ENCODE measurements at places on chromosomes 4 and X.

DNA sequence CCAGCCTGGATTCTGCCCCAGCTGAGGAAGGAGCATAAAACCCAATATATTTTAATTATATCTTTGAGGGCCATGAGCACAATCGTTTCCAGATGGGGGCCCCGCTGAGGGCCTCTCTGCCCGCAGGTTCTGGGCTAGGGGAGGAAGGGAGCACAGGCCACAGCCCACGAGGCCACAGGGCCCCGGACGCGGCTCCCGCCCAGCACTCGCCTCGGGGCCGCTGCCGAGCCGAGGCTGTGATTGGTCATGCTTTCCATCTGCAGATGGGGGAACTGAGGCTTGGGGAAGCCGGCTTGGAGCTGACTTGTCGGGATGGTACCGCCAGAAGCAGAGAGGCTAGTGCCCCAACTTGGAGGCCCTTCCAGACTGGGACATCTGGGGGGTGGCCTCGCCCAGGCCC lies 34.0 kb downstream of the TACC3 start:
- DNase-seq = no peak

GRCh38 chrX:153974726-153975286 lies 2.3 kb downstream of the TMEM187 start:
- no peak for DNase-seq

DNA sequence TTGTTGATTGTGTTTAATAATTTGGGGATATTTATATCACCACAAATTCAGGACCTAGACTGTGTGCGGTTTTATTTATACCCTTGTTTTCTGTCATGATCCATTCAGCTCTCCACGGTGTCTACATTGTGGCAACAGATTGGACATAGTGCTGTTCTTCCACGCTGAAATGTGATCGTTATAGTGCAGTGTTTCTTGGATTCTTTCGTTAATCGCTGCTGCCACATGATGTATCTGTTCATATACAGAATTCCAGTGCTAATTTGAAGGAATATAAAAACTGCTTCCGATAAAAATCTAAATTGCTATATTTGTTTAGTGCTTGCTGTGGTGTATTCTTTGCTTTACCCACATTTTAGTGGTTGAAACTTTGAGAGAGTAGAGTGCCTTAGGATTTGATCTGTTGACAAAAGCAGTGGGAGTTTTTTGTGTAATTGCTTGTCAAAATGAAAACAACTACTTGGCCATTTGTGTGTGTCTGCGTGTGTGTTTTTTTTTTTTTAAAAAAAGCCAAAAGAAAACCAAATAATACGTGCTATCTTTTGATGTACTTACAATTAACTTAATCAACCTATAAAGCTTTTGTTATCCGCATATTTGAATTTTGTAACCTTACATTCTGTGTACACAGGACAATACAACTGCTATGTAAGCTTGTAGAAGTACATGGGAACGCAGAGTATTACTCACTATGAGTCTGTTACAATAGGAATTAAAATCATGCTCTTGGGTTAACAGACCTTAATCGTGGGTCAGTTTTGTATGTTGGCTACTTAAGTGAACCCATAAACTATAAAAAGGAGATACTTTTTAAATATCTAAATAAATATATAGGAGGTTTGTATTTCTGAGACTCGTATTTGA lies 353.3 kb downstream of the ARHGAP24 start:
- DNase-seq = no peak

- no peak for DNase-seq
These were observed 1.2 kb upstream of the N4BP2 start for GRCh38 chr4:40055511-40055862.

DNA sequence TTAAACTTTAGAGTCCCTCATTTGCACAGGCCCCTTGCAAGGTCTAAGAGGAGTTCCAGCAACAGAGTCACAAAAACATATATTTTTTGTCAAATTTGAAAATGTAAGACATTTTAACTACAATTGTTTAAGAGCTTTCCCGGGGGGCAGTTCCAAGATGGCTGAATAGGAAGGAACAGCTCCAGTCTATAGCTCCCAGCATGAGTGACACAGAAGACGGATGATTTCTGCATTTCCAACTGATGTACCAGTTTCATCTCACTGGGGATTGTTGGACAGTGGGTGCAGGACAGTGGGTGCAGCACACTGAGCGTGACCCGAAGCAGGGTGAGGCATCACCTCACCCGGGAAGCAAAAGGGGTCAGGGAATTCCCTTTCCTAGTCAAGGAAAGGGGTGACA lies 71.4 kb upstream of the NMU start:
- no peak for DNase-seq

DNA sequence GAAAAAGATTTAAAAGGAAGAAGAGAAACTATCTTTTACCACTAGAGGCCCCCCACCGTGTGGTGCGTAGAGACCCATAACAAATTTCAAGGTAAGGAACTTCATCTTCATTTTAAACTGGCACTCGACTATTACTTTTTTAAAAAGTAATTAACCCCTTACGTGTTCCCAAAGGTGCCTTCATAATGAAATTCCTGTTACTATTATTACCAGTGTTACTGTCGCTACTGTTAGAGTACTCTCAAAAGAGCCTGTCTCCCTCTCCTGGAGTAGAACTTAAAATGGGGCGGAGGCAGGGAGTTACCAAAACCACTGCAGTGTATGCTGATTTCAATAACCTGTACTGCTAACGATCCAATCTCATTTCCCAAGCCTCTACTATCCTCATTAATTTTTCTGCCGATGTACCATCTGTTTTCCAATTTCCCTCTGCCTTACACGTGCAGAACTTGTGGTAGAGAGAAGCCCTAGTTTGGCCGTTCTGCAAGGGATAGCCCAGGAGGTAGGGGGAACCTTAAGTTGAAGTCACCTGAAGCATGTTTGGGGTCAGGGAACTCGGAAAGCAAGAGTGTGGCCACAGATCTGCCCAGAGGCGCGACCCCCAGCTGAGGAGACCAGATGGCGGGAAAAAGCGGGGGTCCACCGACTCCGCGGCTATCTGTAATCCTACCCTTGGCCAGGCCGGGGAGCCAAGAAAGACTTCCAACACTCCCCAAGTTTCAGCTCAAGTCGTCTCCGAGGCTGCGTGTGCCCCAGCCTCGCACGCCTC lies 720 bp upstream of the STK26 start:
- DNase-seq = no peak

GRCh38 chrX:40100537-40101429 lies 3.0 kb upstream of the BCOR start:
- DNase-seq = no peak

DNA sequence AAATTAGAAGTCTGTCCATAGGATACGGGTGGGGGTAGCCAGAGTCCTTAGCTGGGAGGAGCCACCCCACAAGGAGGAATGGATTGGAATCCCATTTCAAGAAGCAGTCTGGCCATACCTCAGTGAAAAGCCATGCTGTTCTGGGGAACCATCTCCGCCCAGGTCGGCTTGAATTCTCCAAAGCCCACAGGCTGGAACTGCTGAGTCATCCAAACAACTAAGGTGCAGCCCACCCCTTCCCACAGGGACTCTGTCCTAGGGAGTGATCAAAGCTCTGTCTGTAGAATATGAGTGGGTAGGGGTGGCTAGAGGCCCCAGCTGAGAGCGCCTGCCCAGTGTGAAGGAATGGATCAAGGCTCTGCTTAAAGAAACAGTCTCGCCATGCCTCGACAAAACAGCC lies 38.8 kb downstream of the ZXDA start:
- DNase-seq = no peak

DNA sequence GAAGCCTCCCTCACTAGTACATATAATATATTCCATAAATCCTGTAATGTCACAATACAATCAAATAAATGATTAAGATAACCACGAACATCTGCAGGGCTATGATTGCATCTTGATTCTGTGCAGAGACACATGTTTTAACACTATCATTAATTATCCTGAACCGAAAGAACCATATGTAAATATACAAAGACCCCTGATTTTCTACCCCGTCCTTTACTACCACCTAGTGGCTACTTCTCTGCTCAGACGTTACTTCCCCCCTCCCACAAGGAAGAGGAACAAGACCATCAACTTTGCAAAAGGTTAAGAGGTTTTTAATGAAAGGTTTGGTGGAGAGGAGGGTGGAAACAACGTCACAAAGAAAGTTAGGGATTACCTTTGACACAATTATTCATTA lies 134.0 kb downstream of the COL4A6 start:
- DNase-seq = no peak

- peak; percentile 69 for DNase-seq
These were observed 44.5 kb downstream of the FGFRL1 start for GRCh38 chr4:1055721-1056590.

DNA sequence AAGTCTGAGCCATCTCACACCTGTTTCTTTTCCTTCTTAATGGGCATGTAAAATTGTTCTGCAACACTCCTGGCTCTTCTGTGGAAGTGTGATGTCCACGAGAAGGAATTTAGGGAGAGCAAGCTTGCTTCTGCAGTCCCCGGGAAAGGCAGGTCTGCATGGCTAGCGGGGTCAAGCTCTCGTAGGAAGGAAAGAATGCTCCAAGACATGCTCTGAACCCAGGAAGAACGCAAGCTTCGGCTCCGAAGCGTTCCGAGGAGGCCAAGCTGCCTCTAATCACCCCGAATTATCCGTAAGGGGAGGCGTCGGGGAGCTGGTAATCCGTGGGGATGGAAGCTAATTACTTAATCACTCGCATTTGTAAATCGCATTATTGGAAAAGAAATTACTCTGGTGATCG lies 177.7 kb downstream of the CRLF2 start:
- DNase-seq = no peak

- no peak for DNase-seq
These were observed 63.3 kb downstream of the AFAP1 start for GRCh38 chr4:7876201-7876875.

DNA sequence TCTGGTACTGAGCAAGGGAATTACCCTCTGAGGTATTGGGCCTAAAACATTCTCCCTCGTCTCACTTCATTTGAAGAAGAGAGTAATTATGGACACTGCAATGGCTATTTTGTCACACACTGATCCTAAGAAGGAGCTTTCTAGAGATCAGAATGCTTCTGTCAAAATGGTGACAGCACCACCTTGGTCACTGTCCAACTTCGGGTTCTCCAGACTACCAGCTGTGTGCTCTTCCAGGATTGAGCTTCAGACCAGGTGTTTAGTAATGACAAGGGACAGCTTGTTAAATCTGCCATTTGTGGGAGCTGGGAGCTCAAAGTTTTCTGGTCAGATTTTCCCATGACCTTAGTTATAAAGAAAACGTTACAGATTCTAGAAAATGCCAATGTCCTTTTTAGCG lies 105.4 kb downstream of the POLA1 start:
- DNase-seq = no peak

- DNase-seq = no peak
These were observed 122.4 kb downstream of the RASL11B start for GRCh38 chr4:52984462-52984881.

DNA sequence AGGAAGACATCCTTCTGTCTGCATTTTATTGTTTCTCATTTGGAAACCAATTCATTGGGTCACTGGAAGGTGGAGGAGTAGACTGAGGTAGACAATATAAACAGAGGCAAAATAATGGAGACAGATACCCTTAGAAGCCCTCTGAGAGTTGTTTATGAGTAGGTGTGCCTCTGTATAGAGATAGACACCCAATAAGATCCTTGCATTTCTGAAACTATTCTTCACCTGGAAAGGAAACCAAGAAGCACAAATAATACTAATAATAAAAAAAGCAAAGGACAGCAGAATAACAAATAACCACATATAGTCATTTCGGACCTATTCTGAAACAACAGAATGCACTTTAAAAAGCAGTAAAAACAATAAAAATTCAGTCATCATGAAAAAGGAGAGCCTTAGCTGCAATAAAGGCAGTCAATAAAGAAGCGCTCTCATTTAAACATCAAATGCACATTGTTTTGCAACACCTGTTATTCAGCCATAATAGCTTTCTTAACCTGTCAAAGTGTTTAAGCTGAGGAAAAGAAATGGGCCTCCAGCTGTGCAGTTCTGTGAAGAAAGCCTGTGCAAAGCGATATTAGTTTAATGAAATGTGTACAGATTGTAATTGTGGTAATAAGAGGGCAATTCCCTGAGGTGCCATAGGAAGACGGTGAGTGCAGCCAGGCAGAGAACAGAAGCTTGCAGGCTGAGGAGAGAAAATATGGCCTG lies 904.2 kb downstream of the STPG2 start:
- DNase-seq = no peak

DNA sequence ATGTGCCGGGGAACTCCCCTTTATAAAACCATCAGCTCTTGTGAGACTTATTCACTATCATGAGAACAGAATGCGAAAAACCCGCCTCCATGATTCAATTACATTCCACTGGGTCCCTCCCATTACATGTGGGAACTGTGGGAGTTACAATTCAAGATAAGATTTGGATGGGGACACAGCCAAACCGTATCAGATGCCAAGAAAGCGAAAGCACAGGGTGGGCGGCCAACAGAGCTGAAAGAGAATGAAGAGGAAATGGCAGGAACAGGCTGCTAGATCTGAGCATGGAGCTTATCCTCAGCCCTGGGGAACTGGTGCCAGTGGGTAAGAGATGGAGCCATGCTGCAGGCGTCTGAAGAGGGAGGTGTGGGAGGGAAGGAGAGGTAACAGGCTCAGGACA lies 117.7 kb upstream of the PNPLA4 start:
- DNase-seq = no peak

GRCh38 chr4:74665346-74665745 lies 129.0 kb downstream of the BTC start:
- no peak for DNase-seq

- no peak for DNase-seq
These were observed 86.1 kb downstream of the BMP3 start for GRCh38 chr4:81116566-81116965.

GRCh38 chrX:52576474-52576873 lies 59.6 kb upstream of the XAGE1B start:
- DNase-seq = no peak

DNA sequence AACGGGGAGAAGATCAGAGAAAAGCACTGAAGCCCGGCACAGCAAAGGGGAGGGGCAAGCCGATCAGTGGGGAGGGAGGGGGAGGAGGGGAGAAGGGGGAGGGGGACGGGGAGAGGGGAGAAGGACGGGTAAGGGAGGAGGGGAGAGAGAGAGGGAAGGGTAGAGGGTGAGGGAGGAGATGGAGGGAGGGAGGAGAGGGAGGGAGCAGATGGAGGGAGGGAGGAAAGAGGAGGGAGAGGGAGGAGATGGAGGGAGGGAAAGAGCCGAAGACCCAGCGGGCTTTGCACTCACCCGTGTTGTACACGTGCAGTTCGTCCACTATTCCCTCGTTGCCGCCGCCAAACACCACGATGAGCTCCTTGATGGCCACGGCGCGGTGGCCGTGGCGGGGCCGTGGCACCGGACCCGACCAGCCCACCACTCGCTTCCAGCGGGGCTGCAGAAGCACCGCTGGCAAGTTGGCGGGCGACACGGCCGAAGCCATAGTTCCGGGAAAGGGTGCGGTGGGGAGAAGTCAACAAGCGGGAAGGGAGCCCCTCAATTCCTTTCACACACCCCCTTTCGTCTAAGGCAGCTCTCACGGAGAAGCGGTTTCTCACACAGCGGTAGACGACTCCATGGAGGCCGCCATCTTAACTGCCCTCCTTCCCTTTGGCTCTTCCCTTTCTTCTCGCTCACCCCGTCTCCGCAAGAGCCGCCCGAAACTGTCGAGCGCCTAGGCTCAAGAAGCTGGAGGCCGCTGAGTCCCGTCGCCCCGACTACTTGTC lies 1.1 kb downstream of the HCFC1 start:
- no peak for DNase-seq

Data from upper lobe of right lung (tissue), 1 donor.